ENCODE measurements at places on chromosomes 2 and 18.

- DNase-seq = no peak
These were observed 282.0 kb downstream of the THSD7B start for GRCh38 chr2:137047369-137047768.

DNA sequence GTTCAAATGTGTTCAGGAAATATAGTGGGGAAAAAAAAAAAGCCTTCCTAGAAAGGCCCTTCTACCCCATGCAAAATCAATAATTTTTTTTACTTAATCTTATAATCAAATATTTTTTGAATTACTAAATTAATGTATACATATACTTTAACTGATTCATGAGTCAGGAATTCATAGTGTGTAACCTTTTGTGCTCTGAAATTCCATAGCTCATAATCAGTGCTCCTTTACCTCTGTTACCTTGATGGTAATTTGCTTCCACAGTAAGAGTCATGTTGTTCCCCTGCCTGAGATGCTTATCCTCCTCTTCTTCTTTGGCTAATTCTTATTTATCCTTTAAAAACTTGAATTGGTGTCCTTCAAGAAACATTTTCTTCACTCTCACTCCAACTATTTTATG is 414.2 kb downstream of the THSD7B start:
- no peak for DNase-seq

GRCh38 chr18:3186678-3187658 is 32.8 kb downstream of the MYOM1 start:
- DNase-seq = no peak

DNA sequence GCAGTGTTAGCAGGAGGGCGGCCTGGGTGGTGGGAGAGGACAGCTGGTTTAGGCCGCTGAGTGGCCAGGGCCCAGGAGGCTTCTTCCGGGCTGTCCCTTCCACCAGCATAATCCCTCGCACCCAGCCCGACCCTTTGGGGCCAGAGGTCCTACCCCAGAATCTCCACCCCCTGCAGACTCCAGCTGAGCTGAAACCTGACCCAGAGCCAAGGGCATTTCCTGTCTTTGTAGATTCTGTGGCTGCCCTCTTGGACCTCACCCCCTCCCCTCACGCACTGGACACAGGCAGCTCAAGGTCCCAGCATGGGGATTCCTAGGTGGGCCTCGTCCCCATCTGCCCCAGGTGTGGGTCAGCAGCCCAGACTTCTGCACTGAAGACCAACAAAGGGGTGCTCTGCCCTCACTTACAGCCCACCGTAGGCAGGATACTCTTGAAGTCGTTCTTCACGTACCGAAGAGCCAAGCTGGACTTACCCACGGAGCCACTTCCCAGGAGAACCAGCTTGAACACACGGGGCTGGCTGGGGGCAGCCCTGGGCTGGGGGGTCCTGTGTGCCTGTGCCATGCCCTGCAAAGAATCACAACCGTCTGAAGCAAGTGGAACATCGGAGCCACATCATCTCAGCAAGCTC is 4.8 kb downstream of the RAB17 start:
- no peak for DNase-seq

DNA sequence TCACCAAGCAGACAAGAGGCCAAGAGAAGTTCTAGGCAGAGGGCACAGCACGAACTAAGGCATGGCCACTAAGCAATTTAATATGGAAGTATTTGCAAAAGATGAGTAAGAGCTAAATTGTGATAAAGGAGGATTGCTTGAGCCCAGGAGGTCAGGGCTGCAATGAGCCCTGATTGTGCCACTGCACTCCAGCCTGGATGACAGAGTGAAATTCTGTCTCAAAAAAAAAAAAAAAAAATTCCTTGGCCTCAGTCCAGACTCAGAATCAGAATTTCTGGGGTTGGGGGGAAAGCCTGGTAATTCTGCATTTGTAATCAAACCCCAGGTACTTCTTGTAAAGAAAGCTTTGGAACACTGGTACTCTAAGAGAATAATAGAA is 46.8 kb upstream of the RTN4 start:
- no peak for DNase-seq

DNA sequence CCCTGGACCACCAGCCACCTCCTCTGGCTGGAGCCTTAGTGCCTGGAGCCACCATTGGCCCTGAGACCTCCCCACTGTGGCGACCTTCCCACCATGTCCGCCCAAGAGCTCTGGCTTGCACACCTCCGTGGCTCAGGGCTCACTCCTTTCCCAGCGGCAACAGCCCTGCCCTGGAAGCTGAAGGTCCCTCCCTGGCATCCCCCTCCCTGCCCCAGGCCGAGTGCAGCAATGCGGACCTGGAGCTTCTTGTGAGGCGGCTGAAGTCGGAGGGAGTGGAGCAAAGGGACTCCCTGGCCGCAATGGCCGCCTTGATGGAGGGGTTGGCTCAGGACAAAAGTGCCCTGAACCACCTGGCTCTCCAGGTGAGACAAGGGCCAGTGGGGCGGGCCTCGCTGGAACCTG is 28.6 kb downstream of the CROCC2 start:
- DNase-seq = no peak

- DNase-seq = no peak
These were observed 835.0 kb downstream of the NRXN1 start for GRCh38 chr2:50196775-50197480.

GRCh38 chr2:160039166-160039903 is 23.1 kb downstream of the PLA2R1 start:
- no peak for DNase-seq

- DNase-seq = no peak
These were observed 120.9 kb downstream of the RNF152 start for GRCh38 chr18:61771861-61772260.

GRCh38 chr2:19207452-19207851 is 151.0 kb downstream of the OSR1 start:
- DNase-seq = no peak

DNA sequence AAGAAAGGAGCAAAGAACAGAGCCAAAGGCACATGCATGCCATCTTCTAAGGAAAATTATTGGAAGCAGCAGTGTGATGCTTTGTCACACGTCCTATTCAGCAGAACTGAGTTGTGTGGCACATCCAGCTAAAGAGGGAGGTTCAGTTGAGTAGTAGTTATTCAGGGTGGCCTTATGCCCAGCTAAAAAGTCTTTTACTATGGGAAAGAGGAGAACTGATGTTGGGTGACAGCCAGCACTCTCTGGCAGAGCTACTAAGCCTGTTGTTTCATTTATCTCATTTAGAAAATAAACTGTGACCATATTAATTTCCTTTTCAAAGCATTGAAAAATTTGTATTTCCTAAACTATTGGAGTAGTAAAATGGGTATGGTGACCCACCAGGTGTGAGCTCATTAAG is 18.5 kb downstream of the ITGA6 start:
- DNase-seq = no peak

Measured in Panc1 (cell line).